Erythroblast (primary cell): ENCODE measurements at places on chromosomes 5 and 9.

DNA sequence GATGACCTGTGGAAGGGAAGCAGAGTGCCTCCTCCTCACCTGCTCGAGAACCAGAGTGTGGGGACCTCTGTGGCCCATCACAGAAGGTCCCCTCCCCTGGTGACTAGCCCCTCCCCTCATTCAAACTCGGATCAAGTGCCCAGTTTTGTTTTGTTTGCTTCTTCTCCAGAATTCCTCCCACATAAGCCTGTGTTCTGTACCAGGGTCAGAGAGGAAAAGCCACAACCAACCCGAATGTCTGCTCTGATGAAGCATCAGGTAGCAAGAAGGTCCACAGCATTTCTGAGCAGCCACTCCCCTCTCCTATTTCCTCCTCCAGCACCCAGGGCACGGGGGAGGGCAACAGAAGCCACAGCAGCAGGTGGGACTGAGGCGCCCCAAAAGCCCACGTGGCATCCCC, 58.2 kb downstream of the HSD17B3 start:
- no peak for DNase-seq

GRCh38 chr5:102453716-102454115, 45.1 kb downstream of the SLCO6A1 start:
- DNase-seq, result peak; percentile 2

- no peak for DNase-seq
These were observed 75.4 kb downstream of the MARCHF3 start for GRCh38 chr5:126954981-126955380.

GRCh38 chr9:24899463-24899862, 353.8 kb upstream of the IZUMO3 start:
- no peak for DNase-seq

- DNase-seq, result no peak
These were observed 51.4 kb upstream of the CAST start for GRCh38 chr5:96610747-96611146.

GRCh38 chr5:138596105-138596881, 21.1 kb upstream of the HSPA9 start:
- DNase-seq, result no peak

DNA sequence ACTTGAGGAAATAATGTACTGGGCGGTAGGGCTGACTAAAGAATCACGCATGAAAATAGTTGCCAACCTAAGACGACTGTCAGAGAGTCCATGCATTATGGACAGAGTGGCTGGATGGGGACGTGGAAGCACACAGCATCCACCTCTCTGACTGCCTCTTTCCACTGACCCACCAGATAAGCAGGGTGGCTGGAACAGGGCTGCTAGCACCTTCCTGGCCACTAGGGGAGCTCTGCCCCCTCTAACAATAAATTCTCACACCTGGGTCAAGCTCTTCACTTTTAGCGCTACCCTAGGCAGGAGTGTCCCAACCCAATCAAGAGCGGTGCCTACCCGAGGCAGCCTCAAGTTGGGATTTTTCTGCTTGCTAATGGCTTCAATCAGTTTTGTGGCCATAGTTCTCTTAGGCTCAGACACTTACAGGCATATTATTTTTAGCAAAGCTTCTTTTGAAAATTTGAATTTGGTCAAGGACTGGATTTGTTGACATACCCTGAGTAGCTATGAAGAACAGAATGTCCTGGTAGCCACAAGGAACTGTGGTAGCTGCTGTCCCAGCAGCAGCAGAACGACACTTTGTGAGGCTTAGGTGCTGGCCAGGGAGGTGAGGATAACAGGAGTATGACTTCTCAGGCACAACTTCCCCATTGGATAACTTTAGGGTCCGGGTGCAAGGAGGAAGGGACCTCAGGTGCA, 6.9 kb upstream of the TPM2 start:
- peak; percentile 76 for DNase-seq

- DNase-seq, result peak; percentile 39
These were observed 950 bp upstream of the FNBP1 start for GRCh38 chr9:130043654-130044623.

DNA sequence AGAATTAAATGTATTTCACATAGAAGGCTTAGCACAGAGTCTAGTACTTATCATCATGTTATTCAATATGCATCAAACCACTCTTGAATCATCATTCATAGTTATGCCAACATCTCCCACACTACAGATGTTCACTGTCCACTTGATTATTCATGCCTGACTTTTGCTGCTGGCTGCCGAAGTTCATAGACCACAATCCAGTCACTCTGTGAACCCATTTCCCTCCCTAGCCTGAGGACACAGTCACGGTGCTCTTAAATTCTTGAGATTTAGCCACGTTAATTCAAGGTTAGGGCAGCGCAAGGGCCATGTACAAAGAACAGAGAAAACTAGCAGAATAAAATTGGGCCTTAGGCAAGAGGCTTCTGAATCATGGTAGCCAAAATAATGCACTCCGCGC, 32.4 kb downstream of the ABCA1 start:
- no peak for DNase-seq

GRCh38 chr5:30959238-30959637, 234.2 kb upstream of the CDH6 start:
- DNase-seq, result no peak

- DNase-seq, result peak; percentile 4
These were observed 102.5 kb upstream of the GABRP start for GRCh38 chr5:170681013-170681433.

GRCh38 chr5:133713751-133714150, 101.4 kb upstream of the FSTL4 start:
- DNase-seq, result no peak

- no peak for DNase-seq
These were observed 502.5 kb downstream of the PDE4D start for GRCh38 chr5:59390989-59391388.

GRCh38 chr9:83032065-83032625, 30.8 kb downstream of the RASEF start:
- DNase-seq, result no peak

DNA sequence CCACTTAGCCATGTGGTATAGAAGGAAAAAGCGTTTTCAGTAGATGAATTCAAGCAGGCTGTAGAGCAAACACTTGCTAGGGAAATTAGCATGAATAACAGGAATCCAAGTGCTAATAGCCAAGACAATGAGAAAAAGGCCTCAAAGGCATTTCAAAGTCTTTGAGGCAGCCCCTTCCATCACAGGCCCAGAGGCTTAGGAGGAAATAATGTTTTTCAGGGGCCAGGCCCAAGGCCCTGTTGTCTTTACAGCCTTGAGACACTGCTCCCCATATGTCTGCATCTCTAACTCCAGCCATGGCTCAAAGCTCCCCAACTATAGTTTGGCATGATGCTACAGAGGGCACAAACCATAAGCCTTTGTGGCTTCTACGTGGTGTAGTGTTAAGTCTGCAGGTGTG, 563.5 kb downstream of the TAF11L14 start:
- DNase-seq, result no peak

DNA sequence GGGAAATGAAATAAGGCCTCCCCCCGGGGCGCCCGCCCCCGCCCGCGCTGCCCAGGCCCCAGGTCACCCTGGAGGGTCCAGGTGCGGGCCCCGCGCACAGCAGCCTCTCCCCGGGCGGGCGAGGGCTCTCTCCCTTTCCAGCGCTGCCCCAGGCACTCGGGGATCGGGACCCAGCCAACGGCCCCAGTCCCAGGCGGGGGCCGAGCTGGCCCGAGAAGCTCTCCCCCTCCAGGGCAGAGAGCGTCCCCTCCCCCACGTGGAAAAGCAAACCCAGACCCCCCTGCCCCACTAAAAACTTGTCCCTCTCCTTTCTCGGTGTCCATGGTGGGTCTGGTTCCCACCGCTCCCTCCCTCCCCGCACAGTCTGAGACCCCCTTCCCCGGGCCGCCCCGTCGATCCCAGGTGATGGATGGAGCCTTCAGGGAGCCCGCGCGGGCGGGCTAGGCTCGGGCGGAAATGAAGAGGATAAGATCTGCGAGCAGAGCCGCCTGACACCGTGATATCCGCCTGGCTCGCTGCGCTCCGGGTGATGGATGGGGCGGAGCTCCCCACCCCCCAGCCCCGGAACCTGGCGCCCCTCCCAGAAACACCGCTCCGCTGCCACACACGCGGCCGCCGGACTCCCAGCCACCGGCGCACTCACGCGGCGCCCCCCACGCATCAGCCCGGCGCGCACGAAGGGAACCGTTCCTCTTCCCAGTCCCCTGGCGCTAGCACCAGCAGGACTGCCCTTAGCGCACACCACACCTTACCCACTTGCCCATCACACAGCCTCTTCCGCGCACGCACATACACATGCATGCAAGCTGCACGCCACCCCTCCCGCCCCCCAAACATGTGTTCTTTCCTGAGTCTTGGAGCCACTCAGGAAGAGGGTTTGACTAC, 81.7 kb upstream of the ZBTB43 start:
- DNase-seq, result peak; percentile 12

DNA sequence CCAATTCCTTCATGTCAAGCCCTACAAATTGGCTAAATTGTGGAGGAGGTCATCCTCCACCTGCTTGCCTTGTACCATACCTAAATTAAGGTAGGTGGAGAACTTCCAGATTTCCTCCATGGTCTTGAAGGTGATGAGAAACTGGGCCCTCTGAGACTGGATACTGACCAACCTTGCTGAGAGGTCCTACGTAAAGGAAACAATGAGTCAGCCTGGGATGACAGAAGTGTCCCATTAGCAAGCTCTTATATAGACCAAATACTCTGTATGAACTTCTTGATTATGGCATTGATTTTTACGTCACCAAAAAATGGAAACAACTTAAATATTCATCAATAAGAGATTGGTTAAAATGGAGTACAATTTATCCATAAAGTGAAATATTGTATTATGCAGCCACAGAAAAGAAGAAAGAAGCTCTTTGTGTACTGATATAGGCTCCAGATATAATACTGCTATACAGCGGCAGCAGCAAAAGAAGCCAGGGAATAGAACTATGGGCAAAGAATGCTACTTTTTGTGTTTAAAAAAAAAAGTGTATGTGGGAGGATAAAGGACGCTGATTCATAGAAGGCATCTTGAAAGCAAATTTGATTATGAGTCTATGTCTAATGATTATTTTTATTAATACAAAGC, 18.3 kb downstream of the SH3TC2 start:
- no peak for DNase-seq

DNA sequence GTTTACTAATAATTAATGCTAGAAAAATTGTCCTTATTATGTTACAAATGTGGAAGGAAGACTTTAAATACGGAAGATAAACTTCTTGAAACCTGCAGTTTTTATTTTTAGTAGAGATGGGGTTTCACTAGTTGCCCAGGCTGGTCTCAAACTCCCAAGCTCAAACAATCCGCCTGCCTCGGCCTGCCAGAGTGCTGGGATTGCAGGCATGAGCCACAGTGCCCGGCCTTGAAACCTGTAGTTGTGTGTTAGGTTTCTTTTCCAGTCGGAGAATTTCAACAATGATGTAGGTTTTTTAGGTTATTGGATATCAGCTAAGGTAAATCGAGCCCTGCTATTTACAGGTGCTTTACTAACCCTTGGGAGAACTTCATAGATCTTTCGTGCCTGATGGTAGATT, 30.8 kb downstream of the CTNNA1 start:
- no peak for DNase-seq

GRCh38 chr9:22214021-22214420, 204.9 kb upstream of the CDKN2B start:
- DNase-seq, result no peak

- DNase-seq, result no peak
These were observed 1.5 kb downstream of the NEK6 start for GRCh38 chr9:124259158-124259808.

GRCh38 chr5:165627548-165628170, 2122.2 kb downstream of the MAT2B start:
- no peak for DNase-seq

GRCh38 chr9:29475471-29475870, 1902.2 kb upstream of the C9orf72 start:
- peak; percentile 17 for DNase-seq

- DNase-seq, result no peak
These were observed 556.3 kb downstream of the PDE4D start for GRCh38 chr5:59337240-59337639.

GRCh38 chr9:69379270-69379982, 54.4 kb downstream of the ENTREP1 start:
- DNase-seq, result no peak

DNA sequence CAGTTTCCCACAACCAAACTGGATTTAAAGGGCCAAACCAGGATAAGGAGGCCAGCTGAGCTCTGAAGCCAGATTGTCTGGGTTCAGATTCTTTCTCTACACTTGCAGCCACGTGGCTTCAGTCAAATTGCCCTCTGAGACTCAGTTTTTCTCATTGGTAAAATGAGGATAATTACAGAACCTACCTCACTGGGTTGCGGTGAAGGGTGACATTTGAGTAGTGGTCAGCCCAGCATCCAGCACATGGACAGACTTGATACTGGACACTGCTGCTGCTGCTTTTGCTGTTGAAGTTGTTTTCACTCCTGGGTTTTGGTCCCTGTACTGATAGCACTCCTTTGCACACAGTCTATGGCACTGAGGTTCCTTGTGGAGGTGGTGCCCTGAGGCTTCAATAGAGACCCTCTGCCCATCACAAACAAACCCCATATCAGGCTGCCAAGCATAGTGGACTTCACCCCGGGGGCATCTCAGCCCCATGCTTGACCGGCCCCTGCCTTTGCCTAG, 25.7 kb upstream of the CDKN2AIPNL start:
- no peak for DNase-seq
